SK-MEL-5 (cell line): ENCODE measurements at places on chromosomes 5 and 9. TPM values are rescaled to one million over a fixed set of nuclear protein-coding genes. Genes with fewer than 3 reads are reported as not detected.

- no peak for DNase-seq
Observed at GRCh38 chr5:166581826-166582225, 1709.6 kb upstream of the WWC1 start.

DNA sequence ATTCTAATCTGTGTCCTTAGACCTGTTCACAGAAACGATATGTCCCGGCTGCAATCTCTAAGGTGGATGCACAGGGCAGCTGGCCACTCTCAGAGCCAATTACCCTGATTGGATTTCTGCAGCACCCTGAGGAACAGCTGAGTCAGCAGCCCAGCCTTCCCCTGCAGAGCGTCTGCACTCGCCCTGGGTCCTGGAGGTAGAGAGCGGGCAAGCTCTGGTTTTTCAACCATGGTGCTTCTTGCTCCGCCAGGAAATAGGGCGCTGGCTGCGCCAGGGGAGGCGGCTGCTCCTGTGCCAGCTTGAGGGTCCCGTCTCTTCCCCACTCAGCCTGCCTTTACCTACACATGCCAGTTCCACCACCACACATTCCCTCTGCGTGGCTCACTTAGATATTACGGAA lies 19.2 kb downstream of the NDUFS6 start:
- no peak for DNase-seq

The STPG3 gene
- total RNA-seq, result not detected in 2 replicates

The FREM1 gene
- total RNA-seq, result 0.24 TPM in 1 of 2 replicates, not detected in the other
